ENCODE measurements at places on chromosomes 5 and 9.

GRCh38 chr9:116450378-116451139 is 236.5 kb upstream of the TRIM32 start:
- DNase-seq: no peak

DNA sequence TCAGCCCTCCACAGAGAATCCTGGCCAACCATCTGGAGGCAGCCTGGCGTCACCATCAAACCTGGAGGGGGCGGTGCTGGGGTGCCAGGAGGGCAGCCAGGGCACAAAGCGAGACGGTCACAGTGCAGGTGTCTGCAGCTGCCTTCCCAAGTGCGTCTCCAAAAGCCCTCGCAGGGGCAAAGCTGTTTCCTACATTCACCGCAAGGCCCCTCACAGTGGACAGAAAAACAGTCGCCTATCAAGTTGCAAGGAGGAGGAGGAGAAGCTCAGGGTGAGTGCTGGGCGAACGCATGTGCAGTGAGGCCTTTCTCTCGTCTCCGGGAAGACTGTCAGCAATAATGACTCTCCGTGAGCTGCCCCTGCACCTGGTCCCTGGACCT is 18.0 kb upstream of the LHX3 start:
- no peak for DNase-seq

GRCh38 chr5:110880413-110880812 is 141.6 kb downstream of the SLC25A46 start:
- no peak for DNase-seq

DNA sequence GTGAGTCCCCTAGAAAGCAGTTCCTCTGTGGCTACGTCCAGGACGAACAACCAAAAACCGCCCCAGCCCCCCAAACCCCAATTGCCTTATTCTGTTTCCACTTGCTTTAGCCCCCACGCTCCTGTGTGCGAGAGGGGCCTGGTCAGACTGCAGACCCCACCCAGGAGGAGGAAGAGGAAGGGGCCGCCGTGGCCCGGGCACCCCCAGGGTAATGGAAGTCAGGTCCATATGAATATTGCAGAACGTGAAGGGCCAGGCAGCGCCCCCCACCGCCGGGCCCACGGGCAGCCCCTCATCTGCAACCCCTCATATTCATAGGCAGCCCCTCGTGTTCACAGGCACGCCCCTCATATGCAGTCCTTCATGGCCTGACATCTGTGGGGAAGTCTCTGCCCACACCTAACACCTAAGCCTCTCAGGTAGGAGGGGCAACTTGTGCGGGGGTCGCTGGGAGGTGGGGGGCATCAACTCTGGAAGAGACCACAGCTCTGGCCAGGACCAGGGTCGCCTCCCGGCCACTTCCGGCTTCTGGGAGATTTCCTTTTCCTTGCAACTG is 37.7 kb upstream of the PLEKHG4B start:
- no peak for DNase-seq

- no peak for DNase-seq
Observed at GRCh38 chr5:106727071-106727470, 943.7 kb downstream of the EFNA5 start.

GRCh38 chr5:16970260-16970659 is 34.2 kb upstream of the MYO10 start:
- DNase-seq: no peak

GRCh38 chr5:167308466-167308865 is 983.0 kb upstream of the WWC1 start:
- no peak for DNase-seq

DNA sequence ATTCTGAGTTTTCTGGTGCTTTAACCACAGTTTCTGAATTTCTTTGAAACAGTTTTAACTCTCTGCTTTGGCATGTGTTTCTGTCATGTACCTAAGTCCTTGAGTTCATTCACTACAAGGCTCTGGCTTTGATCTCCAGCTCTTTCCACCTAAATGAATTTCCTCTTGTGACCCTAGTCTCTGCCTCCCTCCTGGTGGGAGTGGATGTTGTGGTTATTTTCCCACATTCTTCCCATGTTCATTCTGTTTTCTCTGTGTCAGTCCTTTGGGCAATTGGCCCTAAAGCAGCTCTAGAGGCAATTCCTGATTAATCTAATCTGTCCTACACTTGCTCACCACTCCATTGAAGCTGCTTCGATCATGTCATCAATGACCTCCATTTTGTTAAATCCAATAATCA is 28.4 kb upstream of the DPYSL3 start:
- DNase-seq: no peak

GRCh38 chr9:127999461-127999860 is 18.7 kb upstream of the EEIG1 start:
- DNase-seq: no peak

GRCh38 chr9:137486545-137487453 is 27.7 kb upstream of the NSMF start:
- no peak for DNase-seq

- no peak for DNase-seq
Observed at GRCh38 chr9:111860443-111860842, 36.2 kb upstream of the UGCG start.

DNA sequence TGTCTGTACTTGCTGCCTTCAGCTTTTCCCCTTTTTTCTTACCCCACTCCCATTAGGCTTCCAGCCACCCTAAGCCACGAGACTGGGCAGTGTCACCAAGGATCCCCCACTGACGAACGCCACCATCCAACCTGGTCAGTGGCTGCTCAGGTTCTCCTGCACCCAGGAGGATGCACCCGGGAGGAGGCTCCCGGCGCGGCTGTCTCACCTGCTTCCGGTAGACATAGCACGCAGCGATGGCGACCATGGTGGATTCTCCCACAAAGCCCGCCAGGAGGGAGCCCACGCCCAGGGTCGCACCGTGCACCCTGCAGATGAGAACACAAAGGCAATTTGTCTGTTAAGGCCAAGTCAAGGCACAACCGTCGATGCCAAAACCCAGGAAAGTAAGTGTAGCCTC is 48.1 kb downstream of the OTULIN start:
- DNase-seq: no peak

DNA sequence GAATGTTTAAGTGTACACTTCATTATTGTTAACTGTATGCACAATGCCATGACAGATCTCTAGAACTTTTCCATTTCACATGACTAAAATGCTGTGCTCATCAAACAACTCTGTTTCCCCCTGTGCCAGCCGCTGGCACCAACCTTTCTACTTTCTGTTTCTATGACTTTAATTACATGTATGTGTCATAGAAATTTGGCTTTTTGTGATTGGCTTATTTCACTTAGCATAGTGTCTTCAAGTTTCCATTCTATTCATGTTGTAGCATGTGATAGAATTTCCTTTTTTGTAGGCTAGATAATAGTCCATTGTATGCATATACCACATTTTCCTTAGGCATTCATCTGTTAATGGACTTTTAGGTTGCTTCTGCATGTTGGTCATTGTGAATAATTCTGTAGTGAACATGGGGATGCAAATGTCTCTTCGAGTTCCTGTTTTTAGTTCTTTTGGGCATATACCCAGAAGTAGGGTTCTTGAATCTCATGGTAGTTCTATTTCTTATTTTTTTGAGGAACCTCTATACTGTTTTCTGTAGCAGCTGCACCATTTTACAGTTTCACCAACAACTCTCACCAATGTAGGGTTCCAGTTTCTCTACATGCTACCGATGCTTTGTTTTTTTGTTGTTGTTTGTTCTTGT is 184.4 kb upstream of the DMRT1 start:
- no peak for DNase-seq

DNA sequence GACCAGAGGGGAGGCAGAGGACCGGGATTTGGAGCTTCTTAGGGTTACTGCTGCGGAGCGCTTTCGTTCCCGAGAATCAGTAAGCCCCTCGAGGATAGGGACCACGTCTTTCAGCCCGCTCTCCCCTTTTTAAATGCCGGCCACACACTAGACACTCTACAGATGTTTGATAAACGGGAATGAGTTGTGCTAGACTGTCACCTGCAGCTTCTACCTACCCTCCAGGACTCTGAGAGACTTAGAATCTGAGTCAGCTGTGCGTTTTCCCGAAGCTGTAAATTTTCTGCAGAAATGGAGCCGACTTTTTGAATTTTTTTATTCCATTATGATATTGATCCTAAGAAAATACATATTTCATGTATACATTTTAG is 670 bp downstream of the CCDC171 start:
- no peak for DNase-seq

GRCh38 chr5:169869066-169869465 is 111.2 kb downstream of the INSYN2B start:
- DNase-seq: no peak

DNA sequence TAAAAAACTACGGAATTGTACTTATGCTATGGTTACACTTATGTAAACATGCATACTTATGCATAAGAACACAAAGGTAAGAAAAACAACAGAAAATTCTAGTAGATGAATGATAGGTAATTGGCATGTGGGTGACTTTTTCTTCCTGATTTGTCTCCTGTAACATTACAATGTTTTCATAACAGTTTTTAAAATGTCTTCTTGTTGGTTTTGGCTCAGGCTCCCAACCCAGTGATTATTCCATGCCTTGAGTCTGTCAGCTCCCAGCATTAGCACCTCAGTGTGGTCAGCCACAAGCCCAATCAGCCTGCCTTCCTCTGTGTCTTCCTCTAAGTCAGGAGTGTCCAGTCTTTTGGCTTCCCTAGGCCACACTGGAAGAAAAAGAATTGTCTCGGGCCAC is 7.9 kb upstream of the FOXE1 start:
- no peak for DNase-seq

GRCh38 chr5:148697180-148697808 is 43.0 kb upstream of the HTR4 start:
- DNase-seq: no peak

- no peak for DNase-seq
Observed at GRCh38 chr5:171031977-171032376, 170.2 kb downstream of the RANBP17 start.

GRCh38 chr5:149745943-149746324 is 15.8 kb downstream of the PPARGC1B start:
- no peak for DNase-seq

GRCh38 chr9:91275655-91276054 is 86.1 kb downstream of the AUH start:
- no peak for DNase-seq

DNA sequence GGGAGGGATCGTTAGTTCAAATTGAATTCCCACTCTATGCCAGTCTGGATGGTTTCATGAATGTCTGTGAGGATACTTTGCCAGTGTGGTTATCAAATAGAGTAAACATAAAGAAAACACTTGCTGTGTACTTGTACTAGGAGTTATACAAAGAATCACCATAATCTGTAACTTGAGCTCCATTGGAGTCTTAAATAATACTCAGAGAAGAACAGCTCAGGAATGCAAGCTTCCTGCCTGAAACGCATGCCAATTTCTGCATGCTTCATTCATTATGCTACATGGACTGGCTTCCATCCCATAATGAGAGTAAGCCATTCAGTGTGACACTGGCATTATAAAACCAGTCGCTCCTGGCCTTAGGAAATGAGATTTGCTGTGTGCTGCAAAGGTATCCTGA is 351.4 kb downstream of the SEMA5A start:
- DNase-seq: no peak

DNA sequence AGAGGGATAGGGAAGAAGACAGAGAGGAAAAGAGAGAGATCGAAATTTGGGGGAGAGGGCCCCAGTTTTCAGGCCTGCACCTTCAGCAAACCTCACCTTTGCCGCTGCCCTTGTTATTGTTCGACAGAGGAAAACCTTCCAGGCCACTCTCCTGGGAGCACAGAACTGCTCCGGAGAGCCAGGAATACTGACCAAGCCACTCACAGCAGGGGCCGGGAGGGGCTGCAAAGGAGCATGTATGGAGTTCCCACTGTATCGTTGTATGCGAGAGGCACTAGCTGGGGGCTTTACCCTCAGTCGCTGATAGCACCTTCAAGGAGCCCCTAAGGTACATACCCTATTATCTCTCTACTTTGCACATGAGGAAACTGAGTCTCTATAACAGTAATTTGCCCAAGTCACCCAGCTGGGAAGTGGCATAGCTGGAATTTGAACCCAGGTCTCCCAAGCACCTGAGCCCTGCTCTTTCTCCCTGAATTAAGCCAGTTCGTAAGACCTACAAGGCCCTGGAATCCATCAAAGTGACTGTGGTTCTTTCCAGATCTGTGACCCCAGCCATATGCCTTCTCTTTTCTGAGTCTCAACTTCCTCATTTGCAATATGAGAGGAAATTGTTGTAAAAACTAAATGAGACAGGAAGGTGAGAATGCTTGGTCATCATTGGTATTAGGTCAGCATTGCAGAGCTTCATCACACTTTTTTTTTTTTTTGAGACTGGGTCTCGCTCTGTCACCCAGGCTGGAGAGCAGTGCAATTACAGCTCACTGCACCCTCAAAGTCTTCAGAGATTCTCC is 21.0 kb upstream of the FOXE1 start:
- no peak for DNase-seq

GRCh38 chr5:117623042-117623805 is 1048.6 kb upstream of the SEMA6A start:
- no peak for DNase-seq

DNA sequence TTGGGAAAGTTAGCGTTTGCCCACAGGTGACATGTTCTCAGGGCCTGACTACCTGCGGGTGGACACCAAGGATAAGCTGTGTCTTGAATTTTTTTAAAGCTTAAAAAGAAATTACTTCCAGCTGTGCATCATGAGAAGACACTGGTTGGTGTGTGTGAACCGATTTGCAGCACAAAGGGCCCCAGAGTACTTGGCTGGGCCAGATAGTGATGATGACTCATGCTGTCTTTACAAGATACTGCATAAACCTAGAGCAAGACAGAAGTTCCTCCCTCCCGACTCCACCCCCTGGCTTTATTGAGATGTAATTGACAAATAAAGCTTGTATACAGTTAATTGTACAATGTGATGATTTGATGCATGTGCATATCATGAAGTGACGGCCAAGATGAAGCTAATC is 212.8 kb downstream of the NXNL2 start:
- DNase-seq: no peak

- no peak for DNase-seq
Observed at GRCh38 chr5:45335978-45336377, 360.2 kb downstream of the HCN1 start.

GRCh38 chr5:165185716-165186115 is 1680.3 kb downstream of the MAT2B start:
- DNase-seq: no peak

DNA sequence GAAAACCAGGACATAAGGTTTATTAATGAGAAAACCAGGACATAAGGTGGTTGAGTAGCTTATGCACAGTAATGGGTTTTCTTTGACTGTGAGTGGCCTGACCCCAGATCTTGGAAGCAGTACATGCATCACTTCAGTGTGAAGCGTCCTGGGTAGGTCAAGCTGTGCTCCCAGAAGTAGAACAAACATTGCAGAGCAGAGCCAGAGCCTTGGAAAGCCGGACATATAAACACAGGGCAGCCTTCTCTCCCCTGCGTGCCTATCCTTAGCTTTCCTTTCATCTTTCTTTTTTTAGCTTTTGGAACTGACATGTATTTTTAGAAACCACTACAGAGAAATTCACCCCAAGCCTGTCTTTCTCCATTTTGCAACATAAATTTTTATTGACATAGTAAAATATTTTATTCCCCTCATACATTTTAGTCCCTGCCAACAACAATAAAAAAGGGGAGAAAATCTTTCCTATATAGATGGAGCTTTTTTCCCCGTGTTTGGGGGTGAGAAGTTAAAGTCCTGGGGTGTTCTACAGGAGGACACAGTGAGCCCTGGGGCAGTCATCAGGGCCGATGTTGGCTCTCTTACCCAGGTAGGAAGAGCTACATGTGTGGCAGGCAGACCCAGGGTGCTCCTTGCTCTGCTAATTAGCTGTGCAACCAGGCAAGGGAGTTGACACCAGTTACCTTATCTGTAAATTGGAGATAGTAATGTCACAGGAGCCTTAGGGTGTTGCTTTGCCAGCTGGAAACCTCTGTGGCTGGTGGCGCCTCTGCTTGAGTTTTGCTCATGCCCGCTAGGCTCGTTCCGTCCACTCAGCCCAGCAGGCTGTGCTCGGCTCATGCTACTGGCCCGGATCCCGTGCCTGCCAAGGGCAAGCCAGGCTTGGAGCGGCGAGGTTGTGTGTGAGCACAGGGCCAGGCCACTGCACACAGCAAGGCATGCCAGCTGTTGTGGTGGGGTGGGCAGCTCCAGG is 389.6 kb downstream of the KDM4C start:
- DNase-seq: no peak
